ENCODE measurements at places on chromosomes 3 and 15.

DNA sequence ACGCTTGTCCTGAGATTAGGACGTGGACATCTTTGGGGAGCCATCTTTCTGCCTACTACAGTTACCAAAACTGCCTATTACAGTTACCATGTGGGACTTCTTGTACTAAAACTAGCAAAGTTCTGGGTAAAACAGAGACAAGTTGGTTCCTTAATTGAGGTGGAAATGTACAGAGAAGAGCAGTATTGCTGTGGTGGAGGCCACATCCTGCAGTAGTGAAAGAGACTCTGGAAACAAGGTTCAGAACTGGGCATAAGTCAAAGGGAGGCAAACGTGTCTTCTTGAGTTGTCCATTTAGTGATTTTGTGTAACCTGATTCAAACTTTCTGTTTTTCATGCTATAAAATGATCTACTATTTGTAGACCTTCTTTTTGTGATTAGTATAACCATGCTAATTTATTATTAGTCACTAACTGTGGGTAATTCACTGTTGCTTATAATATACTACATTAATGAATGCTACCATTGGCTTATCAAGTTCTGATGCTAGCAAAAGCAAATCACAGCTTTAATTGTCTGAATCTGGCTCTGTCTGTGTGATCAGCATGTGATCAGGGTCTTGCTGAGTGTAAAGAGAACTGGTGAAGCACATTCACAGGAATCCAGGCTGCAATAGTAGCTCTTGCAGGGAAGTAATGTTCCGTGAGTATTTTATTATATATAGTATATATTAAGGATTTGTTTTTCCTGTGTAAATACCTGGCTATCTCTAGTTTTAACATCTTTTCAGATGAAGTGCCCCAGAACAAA is 207.9 kb upstream of the GAP43 start:
- DNase-seq, result no peak

DNA sequence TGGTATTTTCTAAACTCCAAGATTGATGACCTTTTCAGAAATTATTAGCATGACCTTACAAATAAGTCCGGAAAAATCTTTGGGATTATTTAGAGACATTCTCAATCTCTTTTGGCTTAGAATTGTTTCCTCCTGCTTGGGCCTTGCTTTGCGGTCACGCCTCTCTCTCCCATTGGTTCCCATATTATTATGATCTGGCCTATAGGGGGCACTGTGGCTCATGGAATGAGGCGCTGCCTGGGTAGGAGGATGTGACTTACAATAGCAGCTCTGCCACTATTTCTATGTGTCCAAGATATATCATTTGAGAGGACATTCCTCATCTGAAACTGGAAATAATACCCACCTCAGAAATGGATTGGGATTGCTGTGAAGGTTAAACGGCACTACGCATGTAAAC is 464.9 kb downstream of the MFSD1 start:
- DNase-seq, result peak; percentile 49

- DNase-seq, result no peak
These were observed 70.2 kb downstream of the APBA2 start for GRCh38 chr15:28955993-28956421.

DNA sequence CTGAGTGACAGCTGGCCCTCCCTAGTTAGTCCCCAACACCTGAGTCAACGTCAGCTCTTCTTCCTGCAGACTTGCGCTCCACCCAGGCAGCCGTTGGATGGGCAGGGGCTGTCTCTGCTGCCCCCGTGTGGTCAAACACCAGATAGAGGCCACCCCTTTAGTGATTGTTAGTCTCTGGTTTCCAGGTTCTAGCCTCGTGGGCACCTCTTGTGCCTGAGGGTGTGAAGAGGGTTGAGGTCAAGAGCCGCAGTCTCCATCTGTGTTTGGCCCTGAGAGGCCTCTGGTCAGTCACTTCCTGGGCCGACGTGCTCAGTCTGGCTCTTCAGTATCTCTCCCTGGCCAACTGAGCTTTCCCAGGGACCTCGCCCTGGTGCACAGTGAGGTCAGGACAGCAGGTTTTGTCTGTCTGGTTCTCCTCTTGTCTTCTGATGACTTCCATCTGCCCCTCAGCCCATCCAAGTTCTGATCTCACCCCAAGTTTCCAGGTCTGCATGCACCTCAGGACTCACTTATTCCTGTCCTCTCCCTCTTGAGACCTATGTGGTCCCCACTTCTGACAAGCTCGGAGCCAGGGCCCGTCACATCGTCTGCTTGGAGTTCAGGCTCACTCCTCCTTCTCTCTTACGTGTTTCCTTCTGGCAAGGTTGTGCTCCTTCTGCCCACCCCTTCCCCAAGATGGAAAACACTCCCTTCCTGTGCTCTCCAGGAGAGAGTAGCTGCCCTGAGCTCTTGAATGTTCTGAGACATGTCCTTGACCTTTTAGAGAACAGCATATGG is 20.9 kb downstream of the CD276 start:
- DNase-seq, result peak; percentile 64

DNA sequence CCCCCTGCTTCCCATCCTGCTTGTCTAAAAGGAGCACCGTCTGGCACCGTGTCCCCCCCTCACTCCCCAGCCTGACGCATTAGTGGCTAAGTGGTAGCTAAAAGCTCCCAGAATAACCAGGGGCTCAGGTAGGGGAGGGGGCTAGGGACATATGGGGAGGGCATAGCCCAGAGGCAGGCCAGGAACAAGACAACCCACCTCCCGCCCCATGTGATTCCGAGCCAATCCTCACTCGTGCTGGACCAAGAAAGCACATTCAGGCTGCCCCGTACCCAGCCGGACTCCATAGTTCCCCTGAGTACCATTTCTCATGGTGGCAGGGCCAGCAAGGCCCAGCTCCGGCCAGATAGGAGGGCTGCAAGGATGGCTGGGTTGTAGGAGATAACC is 11.5 kb downstream of the SEMA7A start:
- DNase-seq, result no peak

DNA sequence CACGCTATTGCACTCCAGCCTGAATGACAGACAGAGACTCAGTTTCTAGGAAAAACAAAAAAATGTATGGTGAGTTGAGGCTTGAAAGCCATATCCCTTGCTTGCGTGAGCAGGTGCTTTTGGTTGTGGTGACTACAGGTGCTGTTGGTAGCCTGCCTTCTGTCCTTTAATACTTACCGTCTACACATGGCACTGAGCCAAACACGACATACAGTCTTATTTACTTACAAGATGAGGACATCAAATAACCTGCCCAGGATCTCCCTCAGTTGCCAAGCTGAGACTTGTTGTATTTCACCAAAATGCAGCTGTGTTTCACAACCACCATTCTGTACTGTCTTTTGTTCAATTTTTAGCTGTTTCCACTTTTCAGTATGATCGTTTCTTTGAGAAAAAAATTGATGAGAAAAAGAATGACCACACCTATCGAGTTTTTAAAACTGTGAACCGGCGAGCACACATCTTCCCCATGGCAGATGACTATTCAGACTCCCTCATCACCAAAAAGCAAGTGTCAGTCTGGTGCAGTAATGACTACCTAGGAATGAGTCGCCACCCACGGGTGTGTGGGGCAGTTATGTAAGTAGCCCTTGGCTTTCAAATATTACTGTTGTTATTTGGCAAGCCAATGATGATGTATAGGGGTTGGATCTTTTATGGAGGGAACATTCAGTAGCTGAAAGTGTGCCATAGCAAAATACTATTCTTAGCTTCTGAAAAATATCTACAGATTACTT is 6.5 kb downstream of the ALAS1 start:
- DNase-seq, result peak; percentile 49

DNA sequence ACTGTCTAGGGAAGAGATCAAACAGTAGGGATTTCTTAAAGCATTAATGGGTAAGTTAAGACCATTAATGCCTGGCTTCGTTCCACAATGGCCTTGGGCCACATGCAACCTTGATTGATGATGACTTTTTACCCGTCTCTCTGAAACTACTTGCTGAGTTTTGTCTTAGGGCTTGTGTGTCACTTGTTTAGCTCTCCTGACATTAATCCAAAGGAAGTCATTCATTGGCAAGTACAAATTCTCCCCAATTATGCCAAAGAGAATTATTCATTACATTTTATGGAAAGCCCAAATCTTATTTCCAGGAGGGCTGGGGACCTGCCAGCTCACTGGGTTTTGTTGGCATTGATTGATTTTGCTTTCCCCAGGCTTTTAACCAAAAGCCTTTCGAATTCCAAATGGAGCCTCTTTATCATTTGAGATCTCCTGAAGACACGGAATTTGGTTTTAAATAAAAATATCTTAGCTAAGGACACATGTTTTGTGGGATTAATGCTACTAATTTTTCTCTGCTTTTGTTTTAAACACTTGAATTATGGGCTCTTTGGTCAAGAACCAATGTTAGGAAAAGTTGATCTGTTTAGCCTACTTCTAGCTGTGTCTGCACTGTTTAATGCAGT is 40.7 kb downstream of the SERPINI1 start:
- no peak for DNase-seq

DNA sequence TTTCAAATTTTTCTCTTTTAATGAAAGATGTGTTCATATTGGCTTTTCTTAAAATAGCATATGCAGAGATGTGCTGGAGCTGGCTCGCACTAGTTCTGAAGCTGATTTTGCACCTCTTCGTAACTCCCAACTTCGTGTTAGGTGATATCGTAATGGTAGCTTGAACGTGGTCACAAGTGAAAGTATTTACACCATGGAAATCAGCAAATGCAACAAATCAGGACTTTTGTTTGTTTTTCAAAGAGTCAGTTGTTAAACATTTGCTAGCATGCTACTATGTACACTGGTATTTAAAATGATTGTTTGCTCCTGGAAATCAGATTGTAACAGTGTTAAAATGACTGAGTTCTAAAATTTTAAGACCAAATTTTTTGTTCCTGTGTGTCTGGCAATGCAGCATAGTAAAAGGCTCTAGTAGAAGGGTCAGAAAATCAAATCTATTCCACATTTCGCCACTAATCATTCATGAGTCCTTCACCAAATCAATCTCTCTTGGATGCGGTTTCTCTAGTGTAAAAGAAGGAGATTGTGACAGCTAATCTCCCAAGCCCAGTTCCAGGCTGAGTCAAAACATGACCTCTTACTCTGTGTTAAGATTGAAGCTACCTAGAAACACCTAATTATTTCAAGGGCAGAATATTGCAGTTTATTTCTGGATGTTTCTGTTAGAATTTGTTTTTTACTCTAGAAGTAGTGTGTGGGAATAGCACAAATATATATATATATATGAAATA is 34.3 kb upstream of the CMC1 start:
- DNase-seq, result no peak

Data from cerebellar cortex (tissue), 1 donor.